Amniotic epithelial cell (primary cell): ENCODE measurements at places on chromosomes 16 and 17.

GRCh38 chr16:56370875-56371659 lies 54.3 kb downstream of the AMFR start:
- DNase-seq = peak; percentile 90

GRCh38 chr16:3074860-3075522 lies 9.6 kb downstream of the IL32 start:
- no peak for DNase-seq

GRCh38 chr16:4839942-4840341 lies 7.1 kb downstream of the GLYR1 start:
- no peak for DNase-seq

DNA sequence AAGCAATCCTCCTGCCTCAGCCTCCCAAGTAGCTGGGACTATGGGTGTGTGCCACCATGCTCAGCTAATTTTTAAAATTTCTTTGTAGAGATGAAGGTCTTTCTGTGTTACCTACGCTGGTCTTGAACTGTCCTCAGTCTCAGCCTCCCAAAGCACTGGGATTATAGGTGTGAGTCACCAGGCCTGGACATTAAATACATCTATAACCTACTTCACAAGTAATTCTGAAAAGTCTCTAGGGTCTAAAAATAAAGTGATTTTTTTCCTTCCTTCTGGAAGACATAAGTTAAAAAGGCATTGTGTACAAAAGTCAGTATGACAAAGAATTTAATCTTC lies 118.3 kb downstream of the PARN start:
- no peak for DNase-seq

DNA sequence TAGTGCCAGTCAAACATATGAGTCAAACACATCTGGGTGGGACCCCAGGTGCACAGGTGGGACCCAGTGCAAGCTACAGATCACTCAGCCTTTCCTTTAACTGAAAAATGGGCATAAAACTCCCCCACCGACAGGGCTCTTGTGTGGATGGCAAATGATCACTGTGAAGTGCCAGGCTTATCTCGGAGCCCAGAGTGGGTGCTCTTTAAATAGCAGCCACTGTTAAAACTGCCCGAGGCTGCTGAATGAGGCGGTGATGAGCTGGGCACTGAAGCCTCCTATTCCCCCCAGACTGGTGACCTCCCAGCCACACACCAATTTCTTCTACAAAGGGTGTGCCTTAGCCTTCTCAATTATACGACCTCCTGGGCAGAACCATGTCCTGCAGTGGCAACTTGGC lies 433.8 kb downstream of the SLC39A11 start:
- DNase-seq = no peak

- no peak for DNase-seq
Measured at GRCh38 chr16:635573-636205, 416 bp downstream of the METTL26 start.

GRCh38 chr16:71542377-71542776 lies 16.2 kb downstream of the CHST4 start:
- peak; percentile 28 for DNase-seq

- no peak for DNase-seq
Measured at GRCh38 chr16:57612494-57612893, 15.9 kb upstream of the ADGRG1 start.
